CD4-positive, alpha-beta T cell treated with Interleukin-1 beta for 1 hour (primary cell): ENCODE measurements at places on chromosomes 16 and 17.

DNA sequence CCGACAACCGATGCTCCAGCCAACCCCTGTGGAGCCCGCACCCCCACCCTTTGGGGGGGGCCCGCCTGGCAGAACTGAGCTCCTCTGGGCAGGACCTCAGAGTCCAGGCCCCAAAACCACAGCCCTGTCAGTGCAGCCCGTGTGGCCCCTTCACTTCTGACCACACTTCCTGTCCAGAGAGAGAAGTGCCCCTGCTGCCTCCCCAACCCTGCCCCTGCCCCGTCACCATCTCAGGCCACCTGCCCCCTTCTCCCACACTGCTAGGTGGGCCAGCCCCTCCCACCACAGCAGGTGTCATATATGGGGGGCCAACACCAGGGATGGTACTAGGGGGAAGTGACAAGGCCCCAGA is 17.9 kb downstream of the NGFR start:
- no peak for DNase-seq

DNA sequence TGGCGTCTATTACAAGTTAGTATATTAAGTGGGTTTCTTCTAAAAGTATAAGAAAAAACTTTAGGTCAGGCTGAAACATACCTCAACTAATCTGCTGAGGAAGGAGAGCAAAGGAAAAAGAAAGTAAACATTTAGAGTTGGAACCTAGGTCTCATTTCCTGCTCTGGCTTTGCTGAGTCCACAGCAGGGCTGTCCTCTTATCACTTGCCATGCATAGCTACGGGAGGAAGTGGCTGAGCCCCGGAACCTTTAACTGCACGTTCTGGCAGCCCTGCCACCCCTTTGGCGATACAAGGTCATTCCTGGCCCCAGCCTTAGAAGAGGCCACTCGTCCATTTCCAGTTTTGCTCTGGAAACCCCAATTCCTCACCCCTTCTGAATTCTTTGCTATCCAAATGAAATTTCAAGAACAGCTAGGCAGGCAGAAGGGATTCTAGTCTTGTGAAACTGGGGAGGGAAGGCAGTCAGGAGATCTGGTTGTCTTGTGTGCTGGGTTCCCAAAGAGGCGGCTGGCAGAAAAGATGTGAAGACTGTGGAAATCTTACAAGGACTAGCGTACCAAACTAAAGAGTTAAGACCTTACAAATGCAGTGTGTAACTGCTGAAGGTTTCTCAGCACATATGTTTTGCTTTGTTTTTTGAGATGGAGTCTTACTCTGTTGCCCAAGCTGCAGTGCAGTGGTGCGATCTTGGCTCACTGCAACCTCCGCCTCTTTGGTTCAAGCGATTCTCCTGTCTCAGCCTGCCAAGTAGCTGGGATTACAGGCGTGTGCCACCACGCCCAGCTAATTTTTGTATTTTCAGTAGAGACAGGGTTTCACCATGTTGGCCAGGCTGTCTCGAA is 19.1 kb downstream of the WIPI1 start:
- DNase-seq: peak; percentile 44

- no peak for DNase-seq
These were observed 18.8 kb upstream of the MYOCD start for GRCh38 chr17:12646761-12647422.

DNA sequence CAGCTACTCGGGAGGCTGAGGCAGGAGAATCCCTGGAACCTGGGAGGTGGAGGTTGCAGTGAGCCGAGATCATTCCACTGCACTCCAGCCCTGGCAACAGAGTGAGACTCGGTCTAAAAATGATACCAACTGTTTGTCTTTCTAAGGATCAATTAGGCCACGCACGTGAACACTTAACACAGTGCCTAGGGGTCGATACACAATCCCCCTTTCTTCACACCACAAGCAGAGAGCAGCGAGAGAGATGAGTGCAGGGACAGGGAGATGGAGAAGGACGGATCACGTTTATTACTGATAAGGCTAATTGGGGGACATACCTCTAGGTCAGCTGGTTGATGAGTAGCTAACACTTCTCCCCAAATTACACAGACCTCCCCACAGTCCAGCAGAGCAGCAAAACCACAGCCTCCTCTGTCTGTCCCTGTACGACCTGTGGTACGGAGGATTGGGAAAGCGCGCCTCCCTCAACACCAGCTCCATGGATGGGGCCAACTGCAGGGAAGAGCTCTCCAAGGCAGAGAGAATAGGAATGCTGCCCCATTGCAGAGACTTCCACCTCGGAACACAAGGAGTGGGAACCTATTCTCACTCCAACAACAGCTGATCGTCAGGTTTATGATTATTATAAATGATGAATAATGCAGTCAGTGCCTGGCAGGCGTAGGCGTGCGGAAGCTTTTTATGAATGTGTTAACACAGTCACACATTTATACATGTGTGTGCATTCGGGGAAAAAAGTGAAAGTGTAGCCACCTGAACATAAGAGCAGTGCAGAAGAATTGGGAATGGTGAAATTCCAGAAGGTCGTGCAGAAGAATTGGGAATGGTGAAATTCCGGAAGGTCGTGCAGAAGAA is 155.1 kb downstream of the C16orf95 start:
- no peak for DNase-seq

DNA sequence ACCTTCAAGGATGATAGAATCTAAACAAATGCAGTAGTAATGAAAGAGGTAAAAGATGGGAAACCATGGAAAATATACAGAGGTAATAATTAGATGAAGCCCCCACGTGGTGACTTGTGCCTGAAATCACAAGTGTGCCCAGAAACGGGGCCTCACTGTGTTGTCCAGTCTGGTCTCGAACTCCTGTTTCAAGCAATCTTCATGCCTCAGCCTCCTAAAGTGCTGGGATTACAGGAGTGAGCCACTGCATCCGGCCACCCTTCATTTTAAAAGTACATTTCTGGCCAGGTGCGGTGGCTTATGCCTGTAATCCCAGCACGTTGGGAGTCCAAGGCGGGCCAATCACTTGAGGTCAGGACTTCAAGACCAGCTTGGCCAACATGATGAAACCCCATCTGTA is 14.2 kb upstream of the PRR14 start:
- no peak for DNase-seq

GRCh38 chr17:71855010-71855409 is 265.8 kb upstream of the SOX9 start:
- no peak for DNase-seq

DNA sequence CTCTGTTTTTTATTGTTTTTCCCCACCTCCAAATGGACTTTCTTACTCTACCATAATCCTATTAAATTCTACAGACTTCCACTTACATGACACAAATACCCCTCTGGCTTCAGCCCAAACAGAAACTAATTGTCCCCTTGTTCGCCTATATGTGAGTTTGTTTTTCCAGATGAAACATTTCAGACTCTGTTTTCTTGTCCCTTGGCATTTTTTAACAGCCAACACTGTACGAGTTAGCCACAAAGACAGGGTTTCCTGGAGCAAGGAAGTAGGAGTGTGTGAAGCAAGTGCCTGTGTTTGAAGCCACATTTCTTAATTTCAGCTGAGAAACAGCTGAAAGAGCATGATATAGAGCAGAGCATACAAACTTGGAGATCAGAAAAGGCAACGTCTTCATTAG is 382.2 kb upstream of the CDH5 start:
- no peak for DNase-seq

DNA sequence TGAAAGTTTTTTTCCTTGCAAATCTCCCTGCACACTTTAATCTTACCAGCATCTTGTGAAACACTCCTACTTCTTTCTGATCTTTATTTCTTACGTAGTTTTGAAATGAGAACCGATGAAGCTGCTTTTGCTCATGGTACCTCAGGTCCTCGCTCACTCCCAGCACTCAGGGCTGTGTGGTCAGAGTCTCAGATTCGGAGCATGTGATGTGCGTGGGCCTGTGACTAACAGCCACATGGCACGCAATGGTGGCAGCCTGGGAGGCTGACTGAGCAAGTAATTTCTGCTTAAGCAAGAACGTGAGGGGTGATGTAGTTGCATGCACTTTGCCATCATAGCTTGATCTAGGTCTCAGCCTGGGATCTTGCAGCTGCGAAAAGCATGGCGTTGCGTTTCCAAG is 624.3 kb downstream of the MAF start:
- DNase-seq: no peak

- DNase-seq: no peak
These were observed 27.4 kb upstream of the CDH3 start for GRCh38 chr16:68617734-68618133.

- DNase-seq: no peak
These were observed 27.2 kb upstream of the HYDIN start for GRCh38 chr16:71257768-71258167.

GRCh38 chr16:79195938-79196337 is 404.6 kb downstream of the MAF start:
- no peak for DNase-seq

DNA sequence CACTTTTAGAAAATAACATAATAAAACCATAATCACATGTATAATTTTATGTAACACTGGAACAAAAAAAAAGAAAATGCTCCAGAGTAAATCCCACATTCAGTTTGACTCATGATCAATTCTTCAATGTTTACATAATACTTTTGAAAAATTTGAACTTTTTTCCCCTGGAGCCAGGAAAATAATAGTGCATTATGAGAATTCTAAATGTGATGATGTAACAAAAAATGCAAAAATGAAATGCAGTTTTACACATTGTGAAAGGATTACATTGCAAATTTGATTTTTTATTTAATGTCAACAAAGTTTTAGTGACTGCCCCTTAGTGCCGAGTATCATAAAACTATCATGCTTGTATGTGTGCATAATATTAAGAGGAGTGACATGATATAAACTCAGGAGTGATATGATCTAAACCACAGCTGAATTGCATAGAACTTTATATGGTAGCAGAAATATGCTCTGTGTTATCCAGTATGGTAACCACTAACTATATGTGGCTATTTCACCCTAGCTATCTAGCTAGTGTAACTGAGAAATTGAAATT is 238.2 kb downstream of the CDH8 start:
- no peak for DNase-seq

- DNase-seq: no peak
These were observed 49.6 kb downstream of the CYLD start for GRCh38 chr16:50791522-50791921.

- no peak for DNase-seq
These were observed 746 bp downstream of the HS3ST2 start for GRCh38 chr16:22814711-22815105.

GRCh38 chr17:72671016-72671415 is 421.5 kb downstream of the SLC39A11 start:
- no peak for DNase-seq

DNA sequence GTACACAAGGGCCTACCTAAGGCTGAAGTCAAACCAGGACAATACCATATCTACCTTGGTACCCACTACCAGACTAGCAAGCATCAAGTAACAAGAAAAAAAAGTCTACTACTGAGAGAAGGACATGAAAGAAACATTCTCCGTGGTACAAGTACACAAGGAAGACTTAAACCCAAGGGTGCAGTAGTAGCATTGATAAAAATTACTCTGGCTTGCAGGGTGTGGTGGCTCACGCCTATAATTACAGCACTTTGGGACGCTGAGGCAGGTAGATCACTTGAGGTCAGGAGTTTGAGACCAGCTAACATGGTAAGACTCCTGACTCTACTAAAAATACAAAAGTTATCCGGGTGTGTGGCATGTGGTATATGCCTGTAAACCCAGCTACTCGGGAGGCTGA is 386.5 kb upstream of the PMFBP1 start:
- no peak for DNase-seq

DNA sequence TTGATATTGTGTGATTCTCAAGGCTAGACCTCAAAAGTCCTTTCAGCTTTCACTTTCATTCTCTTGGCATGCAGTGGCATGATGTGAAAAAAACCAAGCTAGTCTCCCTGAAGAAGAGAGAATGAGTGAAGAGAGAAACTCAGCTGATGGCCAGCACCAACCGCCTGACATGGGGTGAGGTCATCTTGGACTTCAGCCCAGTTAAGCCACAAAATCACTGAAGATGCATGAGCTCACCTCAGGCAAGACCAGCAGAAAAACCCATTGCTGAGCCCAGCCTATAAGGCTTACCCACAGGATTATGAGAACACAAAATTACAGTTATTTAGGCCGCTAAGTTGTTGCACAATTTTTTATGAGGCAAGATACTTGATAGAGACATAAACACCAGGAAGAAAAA is 496.5 kb downstream of the TOX3 start:
- no peak for DNase-seq

- DNase-seq: no peak
These were observed 30.0 kb downstream of the USP10 start for GRCh38 chr16:84729716-84730320.

- DNase-seq: no peak
These were observed 8.5 kb upstream of the RAI1 start for GRCh38 chr17:17672453-17673368.

DNA sequence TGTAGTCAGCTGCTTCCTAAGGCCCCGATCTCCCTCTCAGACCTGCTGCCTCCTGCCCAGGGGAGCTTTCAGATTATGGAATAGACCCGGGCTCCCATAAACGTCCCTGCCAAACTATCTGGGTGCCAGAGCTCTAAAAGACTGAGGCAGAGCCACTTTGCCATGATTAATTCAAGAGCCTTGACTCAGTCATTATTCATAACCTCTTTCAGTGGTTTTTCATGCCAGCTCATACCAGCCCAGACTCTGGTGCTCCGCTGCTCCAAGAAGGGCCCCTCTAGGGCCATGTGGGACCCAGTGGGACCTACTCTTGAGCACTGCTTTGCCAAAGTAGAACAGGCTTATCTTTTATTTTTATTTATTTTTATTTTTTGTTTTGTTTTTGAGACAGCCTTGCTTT is 23.9 kb downstream of the DNAI2 start:
- DNase-seq: no peak
